ENCODE measurements at places on chromosomes 2 and 18. TPM values are rescaled to one million over a fixed set of nuclear protein-coding genes. Genes with fewer than 3 reads are reported as not detected.

ACVR2A gene
- total RNA-seq = 13.0 TPM

AGXT gene
- not detected for total RNA-seq

PSMA8 gene
- not detected for total RNA-seq

DSG4 gene
- not detected for total RNA-seq

UGT1A8 gene
- not detected for total RNA-seq

MYOM1 gene
- 878 TPM for total RNA-seq

RNU2-63P gene
- not detected for total RNA-seq

RNF152 gene
- total RNA-seq = 10.2 TPM

DNA sequence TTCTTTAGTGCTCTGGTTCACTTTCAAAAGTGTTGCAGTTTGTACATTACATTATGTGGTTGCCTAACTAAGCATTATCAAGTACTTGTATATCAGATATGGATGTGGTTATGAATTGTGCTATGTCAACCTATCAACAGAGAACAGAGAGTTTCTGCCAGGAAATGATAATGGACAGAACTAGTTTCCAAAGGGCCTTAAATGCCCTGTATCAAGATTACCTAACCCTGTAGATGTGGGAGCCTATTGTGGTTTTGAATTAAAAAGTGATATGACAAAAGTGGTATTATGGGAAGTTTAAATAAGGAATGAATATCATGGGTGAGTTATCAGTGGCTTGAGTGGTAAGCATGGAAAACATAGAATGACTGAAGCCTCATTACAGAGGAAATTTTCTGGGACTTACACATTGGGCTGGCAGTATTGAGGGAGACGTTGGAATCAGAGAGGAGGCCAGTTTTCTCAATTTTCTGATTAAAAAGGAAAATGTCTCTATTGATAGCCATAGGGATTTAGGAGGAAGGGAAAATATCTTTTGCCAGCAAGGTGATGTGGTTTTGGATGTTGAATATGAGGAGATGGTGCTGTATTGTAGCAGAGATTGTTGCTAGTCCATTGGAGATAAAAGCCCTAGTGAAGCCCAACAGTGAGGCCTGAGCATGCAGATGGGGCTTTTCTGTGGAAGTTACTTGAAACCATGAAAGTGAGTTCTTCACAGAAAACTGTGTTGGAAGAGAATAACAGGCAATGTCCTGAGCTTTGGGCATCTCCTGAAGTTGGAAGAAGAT lies 140.7 kb downstream of the TTC27 start:
- DNase-seq = no peak

DNA sequence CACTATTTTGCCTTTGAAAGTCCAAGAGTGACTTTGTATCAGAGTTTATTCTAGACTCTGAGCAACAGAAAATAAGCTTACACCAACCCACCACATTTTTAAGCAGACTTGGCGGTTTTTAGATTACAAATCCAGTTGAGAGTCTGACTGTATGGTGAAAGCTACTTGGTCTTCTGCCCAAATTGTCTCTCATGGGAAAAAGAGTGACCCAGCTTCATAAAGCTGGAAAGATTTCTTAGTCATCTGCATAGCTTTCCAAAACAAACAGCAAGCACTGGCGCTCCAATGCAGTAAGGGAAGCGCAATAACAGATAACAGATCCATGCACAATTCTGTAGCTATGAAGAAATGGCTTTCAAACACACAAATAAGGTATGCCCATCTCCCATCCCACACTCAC lies 7.1 kb downstream of the DSG1 start:
- no peak for DNase-seq

DNA sequence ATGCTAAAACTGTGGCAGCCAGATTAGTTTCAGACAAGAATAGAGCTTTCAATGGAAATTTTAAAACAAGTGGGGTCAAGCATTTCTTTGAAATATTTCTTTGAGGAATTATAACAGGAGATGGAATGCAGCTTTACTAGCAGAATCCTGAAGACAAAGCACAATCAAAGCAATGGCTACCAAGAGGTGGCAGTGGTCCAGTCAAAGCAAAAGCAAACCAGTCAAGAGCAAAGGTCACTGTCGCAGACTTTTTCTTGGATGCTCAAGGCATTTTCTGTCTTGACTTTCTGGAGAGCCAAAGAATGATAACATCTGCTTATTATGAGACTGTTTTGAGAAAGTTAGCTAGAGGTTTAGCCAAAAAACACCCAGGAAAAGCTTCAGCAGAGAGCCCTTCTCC lies 351.2 kb upstream of the DLGAP1 start:
- no peak for DNase-seq

- no peak for DNase-seq
These were observed 8.7 kb upstream of the KIAA2012 start for GRCh38 chr2:202064171-202064880.

DNA sequence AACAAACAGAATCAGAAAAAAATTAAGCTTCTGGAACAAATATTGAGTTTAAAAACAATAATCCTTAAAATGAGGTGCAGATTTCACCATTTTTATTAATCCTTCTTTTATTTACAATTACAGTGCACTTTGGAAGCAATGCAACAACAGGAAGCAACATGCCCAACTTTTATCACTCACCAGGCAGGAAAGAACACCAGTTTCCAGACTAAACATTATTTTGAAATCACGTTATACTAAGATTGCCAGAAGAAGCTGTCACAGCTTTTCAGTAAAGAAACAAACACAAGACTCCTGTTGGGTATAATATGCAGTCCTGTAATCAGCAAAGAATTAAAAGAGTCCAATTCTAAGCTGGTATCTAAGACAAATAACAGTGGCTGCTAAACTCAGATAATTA lies 137.9 kb upstream of the ZC3H15 start:
- DNase-seq = no peak

DNA sequence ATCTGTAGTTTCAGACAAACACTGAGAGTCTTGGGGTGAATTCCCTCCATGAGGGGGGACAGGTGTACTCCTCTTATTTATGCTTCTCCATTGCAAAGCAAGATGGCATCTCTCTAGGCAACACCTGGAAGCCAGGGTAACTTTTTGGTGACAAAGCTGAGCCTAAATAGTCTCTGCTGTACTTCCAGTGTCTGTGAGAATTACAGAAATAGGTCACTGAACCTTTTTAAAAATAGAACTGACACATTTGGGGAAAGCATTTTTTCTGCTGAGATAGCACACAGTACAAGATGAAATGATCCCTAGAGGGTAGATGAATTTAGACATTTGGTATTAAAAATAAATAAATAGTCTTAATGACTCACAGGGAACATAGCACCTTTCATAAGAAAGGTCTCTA lies 71.7 kb upstream of the SP3 start:
- no peak for DNase-seq

DNA sequence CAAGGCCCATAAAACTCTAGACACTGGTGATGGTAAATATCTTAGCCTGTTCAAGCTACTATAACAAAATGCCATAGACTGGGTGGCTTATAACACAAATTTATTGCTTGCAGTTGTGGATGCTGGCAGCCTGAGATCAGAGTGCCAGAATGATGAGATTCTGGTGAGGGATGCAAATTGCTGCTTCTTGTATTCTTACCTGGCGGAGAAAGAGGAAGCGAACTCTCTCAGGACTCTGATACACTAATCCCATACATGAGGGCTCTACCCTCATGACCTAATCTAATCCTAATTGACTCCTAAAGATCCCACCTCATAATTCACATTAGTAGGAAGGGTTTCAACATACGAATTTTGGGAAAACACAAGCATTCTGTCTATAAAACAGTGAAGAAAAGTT lies 4.6 kb upstream of the IER3IP1 start:
- no peak for DNase-seq

GRCh38 chr2:113709022-113709421 lies 47.4 kb downstream of the SLC35F5 start:
- no peak for DNase-seq

DNA sequence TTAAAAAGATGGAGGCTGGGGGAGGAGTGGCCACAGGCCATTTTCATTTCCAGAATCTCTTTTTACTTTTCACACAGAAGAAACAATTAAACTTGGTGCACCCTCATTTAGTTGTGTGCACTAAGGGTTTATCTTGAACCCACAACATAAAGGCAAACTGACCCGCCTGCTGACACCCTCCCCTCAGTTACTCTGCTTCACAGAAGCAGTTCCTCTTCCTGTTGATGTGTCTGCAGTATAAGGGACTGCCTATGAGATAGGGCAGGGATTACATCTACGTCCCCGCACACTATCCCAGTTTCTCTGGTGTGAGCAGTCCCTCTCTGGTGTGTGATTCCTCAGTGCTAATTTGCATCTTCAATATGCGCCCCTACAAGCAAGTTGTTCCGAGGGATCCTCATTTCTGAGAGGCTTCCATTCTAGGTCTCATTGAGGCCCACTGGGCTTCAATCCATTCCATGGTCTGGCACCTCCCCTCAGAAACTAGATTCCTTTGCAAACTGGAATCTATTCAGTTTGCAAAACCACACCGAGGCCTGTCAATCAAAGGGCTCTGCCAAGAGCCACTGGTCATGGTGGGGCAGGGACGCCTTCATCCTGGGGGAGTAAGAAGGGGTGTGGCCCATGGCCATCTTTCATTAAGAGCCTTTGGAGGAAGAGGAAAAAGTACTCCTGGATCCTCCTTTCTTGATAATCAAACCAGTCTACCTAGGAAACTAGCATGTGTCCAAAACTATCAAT lies 12.3 kb downstream of the CREG2 start:
- DNase-seq = no peak

DNA sequence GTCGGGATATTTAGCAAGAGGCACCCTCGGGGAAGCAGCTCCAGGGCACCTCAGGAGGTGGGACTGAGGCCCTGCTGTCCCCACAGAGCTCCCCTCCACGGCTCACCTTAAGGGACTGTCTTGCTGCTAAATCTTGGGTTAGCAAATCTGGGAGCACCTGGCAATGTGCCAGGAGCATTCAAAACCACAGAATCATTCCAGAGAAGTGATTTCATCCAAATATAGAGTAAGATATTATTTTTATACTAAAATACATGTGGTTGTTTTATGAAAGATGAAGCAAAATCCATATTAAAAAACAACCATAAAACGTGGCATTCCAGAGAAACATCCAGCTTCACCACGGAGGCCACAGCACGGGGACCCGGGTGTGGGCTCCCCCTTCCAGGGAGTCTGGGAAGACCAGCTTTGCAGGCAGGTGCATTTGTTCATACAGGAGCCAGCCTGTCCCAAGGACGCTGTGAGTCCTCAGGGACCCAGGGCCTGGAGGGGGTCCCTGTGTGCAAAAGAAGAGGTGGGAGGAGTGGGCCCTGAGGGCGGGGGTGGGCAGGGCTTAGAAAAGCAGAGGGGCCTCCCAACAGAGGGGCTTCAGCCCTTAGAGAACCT lies 16.3 kb downstream of the HS1BP3 start:
- no peak for DNase-seq

GRCh38 chr2:186346216-186346615 lies 139.8 kb upstream of the ZC3H15 start:
- no peak for DNase-seq

DNA sequence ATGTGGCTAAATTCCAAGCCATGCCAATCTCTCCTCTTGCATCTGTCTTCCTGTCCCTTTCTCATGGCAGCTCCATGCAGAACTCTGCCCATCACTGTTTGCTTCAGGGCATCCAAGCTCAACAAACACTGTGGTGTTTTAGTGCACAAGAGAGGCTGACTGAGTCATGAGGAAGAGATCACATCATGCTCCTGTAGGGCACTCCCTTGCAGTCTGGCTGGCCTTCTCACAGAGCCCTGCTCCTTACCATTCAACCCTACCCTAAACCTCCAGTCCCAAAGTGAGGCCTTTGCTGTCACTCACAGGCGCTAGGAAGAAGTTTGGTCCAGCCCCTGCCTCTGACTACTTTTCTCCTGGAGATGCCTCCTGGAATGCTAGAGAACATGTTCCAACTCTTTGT lies 194.0 kb downstream of the LRATD1 start:
- no peak for DNase-seq

DNA sequence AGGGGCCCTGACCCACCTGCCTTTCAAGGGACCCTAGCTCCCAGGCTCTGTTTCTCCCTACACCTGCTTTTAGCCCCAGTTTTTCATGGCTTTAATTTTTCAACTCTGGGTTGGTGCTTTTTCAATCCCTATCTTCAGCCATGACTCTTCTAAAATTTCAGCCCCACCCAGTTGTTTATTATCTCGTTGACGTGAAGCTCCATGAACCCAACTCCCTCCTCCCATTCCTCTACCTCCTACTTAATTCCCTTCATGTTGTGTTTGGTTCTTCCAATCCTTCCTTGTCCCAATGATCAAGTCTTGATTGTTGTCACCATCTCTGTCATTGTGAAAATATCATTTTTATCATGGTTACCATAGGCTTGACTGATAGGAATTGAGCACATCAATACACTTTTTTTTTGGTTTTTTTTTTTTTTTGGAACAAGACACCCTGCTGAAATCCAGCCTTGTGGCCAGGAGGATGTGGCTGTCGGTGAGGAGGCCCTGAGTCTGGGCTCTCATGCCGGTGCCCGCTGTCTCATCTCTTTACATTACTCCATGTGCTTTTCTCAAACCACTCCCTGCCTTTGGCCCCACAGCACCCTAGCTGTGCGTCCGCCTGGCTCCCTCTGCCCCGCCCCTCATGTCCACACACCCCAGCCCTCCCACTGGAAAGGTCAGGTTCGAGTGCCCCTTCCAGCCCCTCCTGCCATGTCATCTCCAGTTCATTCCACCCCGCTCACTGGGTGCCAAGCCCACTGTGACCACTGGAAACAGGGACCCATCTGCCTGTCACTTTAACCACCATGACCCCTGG lies 39.3 kb downstream of the NAPG start:
- DNase-seq = no peak

DNA sequence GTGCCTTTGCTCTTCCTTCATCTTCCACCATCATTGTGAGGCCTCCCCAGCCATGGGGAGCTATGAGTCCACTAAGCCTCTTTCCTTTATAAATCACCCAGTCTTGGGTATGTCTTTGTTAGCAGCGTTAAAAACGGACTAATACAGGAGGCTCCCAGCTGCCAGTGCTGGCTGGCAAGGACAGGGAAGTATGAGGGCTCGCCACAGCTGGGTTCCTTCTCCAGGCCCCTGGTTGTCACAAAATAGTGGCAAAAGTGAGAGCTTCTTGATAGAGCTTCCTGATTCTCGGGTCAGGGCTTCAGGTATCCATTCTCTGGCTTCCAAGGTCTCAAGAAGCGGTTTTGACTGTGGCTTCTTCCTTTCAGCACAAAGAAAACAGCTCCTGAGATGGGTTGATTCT lies 85.0 kb downstream of the ZNF516 start:
- no peak for DNase-seq

- DNase-seq = no peak
These were observed 68.3 kb upstream of the ZNF397 start for GRCh38 chr18:35172451-35173035.

- no peak for DNase-seq
These were observed 1.8 kb downstream of the DTNB start for GRCh38 chr2:25671622-25672021.

- DNase-seq = no peak
These were observed 105.6 kb downstream of the XRCC5 start for GRCh38 chr2:216214768-216215167.

DNA sequence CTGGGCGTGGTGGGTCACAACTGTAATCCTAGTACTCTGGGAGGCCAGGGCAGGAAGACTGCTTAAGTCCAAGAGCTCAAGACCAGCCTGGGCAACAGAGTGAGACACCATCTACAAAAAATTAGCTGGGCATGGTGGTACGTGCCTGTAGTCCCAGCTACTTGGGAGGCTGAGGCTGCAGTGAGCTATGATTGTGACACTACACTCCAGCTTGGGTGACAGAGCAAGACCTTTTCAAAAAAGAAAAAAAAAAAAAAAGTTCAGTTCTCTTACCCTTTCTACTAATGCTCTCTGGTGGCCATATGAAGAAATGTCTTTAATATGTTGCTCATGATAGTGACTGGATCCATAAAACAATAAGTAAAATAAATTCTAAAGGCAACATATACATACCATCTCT lies 14.9 kb downstream of the TYW5 start:
- DNase-seq = no peak

Data from cardiac septum (tissue), 1 donor.